ENCODE measurements at places on chromosomes 1 and 21. TPM values are rescaled to one million over a fixed set of nuclear protein-coding genes. Genes with fewer than 3 reads are reported as not detected.

GRCh38 chr1:36843906-36844610 lies 190.3 kb downstream of the GRIK3 start:
- DNase-seq = no peak

DNA sequence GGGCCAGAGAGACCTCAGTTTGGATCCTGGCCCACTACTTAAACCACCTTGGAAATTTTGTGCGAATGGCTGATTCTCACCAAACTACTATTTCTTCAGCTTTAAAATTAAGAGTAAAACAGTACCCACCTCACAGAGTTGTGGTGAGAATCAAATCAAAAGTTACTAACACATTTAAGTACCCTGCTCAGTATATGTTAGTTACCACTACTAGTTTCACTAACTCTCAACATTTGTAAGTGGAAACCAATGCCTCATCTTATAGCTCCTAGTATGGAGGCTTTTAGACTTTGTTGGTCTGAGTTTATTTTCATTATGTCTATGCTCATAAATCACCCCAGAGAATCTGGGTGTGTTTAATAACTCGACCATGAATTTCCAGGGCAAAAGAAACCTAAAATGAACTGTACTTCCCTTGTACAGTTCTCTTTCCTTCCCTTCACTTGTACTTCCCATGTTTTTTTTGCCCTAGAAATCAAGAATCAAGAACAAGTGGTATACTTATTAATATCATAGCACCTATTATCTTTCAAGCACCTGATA lies 11.6 kb upstream of the SERBP1 start:
- DNase-seq = no peak

DNA sequence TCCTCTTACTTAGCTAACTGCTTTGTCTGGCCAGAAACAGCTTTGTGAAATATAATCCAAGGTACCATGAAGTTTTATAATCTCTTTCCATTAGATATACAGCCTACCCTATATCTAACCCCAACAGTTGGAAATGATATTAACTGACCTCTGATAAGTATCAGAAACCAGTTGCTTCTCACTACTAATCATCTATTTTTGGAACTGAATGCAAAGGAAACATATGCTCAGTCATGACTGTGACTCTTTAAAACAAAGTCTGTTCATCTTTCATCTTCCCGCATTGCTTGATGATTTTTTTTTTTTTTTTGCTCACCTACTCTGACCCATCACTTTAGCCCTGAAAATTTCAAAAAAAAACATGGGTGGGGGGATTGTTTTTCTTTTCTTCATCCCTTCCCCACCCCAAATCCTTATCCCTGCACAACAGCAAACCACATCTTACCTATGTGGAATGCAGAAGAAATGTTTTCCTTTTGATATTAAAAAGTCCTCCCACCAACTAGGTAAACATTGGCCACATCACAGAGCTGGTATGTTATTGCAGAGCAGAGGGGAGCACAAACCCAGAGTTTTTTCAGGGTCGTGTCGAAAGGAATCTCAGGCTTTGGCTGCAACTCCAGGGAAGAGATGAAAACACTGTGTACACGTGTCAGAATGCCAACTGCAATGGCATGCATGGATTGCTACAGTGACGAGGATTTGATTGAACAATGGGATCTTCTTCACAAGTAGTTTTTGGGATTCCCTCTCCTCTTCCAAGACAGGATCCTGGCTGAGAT lies 137.3 kb downstream of the SLC30A10 start:
- DNase-seq = no peak

GRCh38 chr1:186636786-186637185 lies 43.4 kb downstream of the PTGS2 start:
- DNase-seq = no peak

DNA sequence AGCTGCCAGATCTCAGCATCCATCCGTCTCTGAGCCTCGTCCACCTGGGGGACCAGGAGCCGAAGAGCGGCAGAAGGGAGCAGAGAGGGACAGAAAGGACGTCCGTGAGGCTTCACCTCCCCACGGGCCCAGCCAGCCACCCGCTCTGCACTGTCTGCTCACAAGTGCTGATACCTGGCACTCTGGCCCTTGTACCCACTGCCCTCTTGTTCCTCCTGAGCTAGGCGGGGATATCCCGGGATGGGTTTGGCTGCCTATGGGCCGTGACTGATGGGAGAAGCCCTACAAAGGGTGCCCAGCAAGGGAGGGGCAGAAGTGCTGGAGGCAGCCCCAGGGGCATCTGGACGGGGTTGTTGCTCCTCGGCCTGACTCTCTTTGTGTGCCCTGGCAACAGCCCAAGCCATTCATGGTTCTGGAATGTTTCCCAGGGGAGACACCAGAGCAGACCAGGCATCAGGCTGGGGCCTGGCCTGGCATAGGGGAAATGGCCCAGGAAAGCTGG lies 57.6 kb downstream of the LDLRAD2 start:
- DNase-seq = peak; percentile 93

DNA sequence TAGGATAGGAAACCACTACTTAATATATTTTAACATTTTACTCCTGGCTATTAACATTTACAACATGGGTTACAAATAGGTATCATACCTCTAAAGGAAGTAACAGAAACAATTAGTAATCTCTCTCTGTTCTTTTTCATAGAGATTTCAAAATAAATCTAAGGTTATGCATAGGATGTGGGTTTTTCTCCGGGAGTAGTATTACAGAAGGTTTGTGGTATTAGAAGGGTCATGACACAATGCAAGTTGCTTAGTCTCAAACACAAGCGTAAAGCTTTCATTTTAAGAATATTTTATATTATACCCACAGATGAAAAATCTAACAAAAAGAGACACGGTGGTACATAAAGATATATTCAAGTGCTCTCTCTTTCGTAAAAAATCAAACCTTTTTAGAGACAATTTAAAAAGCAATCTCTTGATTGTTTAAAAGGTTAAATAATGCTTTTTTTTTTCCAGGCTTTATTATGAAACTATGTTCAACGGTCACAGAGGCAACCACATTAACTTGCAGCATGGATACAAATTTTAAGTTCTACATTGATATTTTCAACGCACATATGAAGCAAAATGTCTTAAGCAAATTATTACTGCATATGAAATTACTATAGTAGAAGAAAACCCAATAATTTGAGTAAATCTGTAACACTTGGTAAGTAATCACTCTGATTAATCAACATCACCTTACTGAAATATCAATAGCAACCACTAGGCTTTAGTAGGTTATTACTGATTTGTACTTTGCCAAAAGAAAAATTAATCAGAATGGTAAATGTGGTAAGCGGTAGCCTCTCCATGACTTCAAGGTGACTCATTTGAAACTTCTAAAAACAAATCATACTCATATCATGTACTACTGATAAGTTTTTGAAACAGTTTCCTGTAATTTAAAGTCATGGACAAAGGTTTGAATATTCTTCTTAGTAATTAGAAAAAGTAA lies 97.4 kb upstream of the GFI1 start:
- no peak for DNase-seq

DNA sequence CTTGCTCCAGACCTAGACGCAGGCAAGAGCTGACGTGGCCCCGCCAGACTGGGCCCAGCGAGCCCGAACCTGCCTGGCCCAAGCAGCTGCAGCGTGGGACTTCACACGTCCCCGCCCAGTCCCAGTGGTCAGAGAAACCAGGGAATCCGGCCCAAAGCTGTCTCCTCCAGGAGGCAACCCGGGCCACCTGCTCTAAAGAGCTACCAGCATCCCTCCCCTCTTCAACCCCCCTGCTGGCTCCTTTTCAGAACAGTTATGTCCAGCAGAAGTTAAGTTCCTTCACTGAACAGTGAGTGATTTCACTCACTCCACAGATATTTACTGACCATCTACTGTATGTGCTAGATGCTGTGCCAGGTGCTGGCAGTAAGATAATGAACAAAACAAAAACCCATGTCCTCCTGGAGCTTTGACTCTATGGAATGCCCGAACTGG lies 2.1 kb upstream of the EFNA1 start:
- DNase-seq = no peak

- no peak for DNase-seq
These were observed 8.9 kb upstream of the LEMD1 start for GRCh38 chr1:205430696-205431305.

DNA sequence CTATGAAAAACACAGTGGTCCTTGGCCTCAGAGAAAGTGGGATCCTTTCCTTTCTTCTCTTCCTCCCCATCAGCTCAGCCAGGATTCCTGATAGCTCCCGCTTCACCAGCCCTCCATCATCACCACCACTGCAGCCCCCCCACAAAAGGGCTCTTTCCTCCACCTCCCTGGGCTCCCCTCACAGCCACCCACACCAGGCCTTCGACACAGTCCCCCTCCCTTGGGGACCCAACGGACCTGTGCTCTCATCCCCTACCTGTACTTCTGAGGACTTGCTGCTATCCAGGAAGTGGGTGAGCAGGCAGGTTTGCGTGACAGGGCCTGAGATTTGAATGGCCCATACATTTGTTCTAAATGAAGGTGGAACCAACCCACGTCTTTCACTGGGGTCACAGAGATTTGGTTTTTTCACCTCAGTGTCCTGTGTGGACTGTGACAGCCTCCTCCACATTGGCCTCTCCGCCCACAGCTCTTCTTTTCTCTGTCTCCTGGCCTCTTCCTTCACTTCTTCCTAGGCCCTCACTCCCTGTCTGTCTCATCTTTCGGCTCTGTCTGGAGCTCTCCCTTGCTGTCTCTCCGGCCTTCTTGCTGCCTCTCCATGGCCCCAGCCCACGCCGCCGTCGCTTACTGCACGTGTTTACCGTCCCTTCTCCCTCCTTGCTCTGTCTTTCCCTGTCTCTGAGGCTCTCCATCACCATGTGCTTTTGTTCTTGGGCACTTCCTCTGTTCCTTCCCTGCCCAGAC lies 238.6 kb downstream of the FOXD2 start:
- no peak for DNase-seq

DNA sequence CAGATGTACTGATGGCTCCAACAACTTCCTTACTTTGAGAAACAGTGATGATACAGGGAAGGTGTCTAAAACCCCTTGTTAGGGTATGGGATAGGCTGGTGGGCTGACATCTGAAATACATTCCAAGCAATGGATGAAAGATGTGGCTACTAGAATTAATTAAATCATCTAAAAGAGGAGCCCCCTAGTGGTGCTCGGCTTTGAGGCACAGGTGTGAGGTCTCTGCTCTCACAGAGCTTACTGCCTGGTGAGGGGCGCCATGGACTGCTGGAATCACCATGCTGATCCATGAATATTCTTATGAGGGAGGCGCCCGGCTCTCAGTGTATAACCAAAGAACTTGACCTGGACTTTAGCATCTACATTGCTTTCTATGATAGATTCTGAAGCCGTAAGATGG lies 48.5 kb downstream of the GNG4 start:
- DNase-seq = no peak

DNA sequence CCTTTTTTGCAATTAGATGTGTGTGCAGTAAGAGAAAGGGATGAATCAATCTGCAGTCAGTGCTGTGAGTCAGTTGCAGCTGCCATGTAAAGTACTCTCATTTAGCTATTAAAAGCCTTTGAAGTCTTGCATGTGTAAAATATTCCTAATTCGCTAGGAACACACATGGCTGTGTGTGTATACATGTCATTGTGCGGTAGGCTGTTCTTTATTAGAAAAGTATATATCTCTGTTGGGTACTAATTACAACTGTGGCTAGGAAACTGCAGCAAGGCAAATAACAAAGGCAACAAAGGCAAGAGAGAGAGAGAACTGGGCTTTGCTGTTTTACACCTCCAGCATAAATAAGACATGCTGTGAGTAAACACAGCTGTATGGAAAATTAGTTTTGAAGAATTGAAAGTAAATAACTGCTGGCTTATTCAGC lies 41.7 kb downstream of the EPB41 start:
- DNase-seq = no peak

DNA sequence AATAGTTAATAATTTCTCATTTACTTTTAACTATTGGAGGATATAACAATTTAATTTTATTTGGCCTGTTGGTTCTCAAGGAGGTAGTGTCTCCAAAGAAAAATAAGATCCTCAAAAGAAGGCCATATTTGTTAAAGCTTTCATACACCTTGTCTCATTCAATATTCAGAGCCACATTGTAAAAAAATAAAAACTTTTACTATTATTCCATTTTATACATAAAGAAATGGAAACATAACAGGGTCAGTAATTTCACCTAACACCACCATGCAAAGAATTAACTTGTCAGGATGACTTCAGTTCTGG lies 40.3 kb upstream of the KCTD3 start:
- DNase-seq = no peak

- DNase-seq = no peak
These were observed 24.3 kb downstream of the IL10RB start for GRCh38 chr21:33290441-33290840.

DNA sequence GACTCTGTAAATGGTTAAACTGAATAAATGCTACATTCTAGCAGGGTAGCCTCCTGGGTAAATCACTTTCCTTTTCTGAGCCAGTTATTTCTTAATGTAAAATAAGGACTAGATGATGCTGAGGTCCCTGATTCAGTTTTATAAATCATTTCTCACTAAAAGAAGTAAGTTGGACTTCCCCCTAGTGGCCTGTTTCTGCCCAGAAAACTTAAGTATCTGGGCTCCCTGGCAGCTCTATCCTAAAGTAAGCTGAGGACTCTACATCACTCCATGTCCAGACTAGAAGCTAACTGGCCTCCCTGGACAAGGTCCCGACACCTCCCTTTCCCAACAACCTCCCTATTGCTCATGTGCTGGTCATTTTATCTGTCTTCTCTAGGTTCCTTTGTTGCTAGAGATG lies 3.0 kb downstream of the GPN2 start:
- peak; percentile 10 for DNase-seq

DNA sequence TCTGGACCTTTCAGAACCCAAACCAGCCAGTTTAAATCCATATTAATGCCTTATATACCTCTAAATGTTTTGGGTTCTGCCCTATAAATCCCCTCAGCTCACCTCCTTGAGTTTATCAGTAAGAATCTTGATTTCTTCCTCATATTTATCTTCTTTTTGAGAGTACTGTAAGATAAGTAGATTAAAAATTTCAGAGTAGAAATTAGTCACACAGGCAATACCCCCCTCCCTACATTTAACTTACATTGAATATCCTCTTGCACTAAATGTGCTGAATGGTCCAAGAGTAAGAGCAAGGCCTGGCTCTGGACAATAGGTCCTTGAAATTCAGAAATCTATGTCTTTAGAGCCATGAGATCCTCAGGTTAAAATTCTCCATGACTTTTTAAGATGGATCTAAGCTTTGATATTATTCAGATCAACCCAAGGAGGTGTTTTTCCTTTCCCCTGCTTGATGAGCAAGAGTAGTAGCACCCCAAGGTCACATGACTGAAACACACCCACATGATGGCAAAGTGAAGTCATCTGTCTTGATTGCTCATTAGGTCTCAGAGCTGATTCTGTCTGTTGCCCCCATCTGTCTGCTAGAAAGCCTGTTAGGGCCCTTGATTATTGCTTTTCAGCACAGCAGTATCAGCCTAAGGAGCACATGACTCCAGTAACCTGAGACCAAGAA lies 15.8 kb upstream of the NUP210L start:
- DNase-seq = no peak

- DNase-seq = no peak
These were observed 96.6 kb upstream of the B3GALT2 start for GRCh38 chr1:193283016-193283415.

GRCh38 chr1:206000641-206001339 lies 2.4 kb downstream of the RAB7B start:
- no peak for DNase-seq

The XPR1 gene
- 14.9 TPM for total RNA-seq

The CFAP107 gene
- total RNA-seq = not detected

The LCE2A gene
- not detected for total RNA-seq

The CASQ2 gene
- total RNA-seq = 122 TPM

The KRTAP19-3 gene
- total RNA-seq = not detected

Measured in posterior vena cava (tissue), 2 donors.